ENCODE measurements at places on chromosomes 1 and 21. TPM values are rescaled to one million over a fixed set of nuclear protein-coding genes. Genes with fewer than 3 reads are reported as not detected.

DNA sequence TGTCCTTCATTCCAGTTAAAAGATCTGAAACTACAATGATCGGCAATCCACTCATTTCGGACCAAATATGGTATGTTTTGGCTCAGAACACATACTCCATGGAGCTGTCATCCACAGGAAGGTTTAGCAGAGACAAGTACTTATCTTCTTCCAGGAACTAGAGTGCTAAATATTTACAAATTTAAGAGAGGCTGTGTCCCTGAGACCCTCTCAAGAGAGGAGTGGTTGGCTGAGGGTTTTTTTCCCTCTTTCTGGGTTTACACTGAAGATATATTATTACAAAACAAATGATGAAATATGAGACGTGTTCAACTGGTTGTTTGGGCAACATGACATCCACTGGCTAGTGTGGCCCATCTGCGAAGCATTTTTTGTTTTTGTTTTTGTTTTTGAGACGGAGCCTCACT is 25.9 kb upstream of the NID1 start:
- no peak for DNase-seq

GRCh38 chr1:158644449-158644848 is 39.4 kb downstream of the OR10Z1 start:
- no peak for DNase-seq

GRCh38 chr1:102032534-102032933 is 35.8 kb upstream of the OLFM3 start:
- DNase-seq: no peak

DNA sequence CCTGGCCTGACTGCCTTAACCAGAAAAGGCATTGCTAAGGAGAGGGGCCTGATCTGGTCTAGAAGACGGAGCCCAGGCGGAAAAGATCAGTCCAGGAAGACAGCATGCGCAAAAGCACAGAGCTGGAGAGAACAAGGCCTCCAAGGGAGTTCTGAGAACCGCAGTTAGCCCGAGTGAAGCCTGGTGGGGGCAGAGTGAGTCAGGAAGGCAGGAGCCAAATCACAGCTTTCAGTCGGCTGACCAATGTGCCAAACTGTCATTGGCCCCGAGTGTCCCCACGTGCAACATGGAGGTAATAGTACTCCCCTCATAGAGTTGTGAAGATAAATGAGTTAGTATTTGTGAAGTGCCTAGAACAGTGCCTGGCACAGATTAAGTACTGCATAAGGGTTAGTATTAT is 1.2 kb upstream of the TSPAN2 start:
- DNase-seq: peak; percentile 64

- no peak for DNase-seq
Observed at GRCh38 chr1:32702599-32703478, at the start of gene SYNC. TSS of gene SYNC (minus strand) at chr1:32702770. CDS start at chr1:32702660, 110 bp downstream.

DNA sequence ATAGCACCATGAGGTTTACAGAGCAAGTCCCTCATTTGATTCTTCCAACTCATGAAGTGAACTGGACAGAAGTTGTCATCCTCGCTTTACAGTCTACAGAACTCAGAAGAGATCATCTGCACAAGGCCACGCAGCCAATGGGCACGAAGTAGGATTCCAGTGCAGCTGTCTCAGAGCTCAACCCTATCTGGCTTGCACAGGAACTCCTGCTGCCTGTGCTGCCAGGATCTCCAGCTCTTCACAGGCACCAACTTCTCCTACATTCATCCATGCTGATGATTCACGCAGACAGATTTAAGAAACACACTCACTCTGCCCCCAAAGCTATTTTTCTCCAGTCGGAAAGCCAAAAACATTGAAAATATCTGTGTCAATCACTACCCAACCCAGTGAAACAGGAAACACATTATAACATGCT is 157.0 kb downstream of the RERE start:
- DNase-seq: peak; percentile 35

- peak; percentile 47 for DNase-seq
Observed at GRCh38 chr1:84298328-84298683, 3.2 kb upstream of the SAMD13 start.

DNA sequence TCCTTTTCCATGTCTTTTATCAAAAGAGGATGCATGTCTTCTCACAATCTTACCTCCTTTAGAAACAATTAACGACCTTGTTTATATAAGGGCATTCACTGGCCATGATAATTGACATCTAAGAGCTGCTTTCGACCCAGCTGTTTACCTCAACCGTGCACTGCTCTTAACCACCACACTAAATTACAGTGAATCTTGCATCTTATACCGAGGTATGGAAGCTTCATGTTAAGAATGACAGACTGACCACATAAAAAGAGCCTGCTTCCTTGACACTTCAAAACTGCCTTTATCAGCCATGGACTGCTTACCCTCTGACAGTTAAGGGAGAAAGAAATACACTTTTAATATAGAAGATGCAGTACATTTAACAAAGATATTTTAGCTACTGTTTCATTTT is 301.7 kb upstream of the LYPLAL1 start:
- no peak for DNase-seq

DNA sequence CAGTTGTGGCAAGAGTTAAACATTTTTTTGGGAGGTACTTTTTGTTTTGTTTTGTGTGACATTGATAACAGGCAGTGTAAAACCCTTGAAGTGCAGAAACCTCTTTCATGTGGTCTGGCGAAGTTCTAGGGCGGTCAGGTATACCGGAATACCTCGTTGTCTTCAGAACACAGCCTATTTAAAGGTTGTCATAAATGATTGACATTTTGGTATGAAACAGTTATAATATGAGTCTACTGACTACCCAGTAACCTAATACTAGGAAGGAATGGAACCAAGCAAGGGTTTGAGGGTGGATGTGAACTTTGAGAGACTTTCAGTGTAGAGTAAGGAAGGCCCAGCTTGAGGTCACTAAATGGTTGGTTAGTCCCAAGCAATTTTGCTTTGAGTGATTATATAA is 40.5 kb downstream of the PATJ start:
- no peak for DNase-seq

DNA sequence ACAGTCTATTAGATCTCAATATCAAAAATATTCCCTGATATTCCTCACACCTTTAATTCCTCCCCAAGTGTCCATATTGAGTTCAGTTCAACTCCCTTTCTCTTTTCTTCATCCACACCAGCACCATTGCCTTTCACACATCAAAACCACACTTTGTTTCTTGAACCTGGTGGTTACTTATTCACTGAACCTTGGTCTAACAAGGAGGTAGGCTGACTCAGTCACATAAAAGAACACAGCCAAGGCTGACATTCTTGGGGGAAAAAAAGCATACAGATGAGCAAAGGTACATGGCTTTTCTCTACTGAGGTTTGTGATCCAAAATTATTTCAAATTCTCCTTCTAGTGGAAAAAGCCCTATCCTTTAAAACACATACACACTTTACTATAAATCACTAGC is 131.7 kb upstream of the USH2A start:
- no peak for DNase-seq

DNA sequence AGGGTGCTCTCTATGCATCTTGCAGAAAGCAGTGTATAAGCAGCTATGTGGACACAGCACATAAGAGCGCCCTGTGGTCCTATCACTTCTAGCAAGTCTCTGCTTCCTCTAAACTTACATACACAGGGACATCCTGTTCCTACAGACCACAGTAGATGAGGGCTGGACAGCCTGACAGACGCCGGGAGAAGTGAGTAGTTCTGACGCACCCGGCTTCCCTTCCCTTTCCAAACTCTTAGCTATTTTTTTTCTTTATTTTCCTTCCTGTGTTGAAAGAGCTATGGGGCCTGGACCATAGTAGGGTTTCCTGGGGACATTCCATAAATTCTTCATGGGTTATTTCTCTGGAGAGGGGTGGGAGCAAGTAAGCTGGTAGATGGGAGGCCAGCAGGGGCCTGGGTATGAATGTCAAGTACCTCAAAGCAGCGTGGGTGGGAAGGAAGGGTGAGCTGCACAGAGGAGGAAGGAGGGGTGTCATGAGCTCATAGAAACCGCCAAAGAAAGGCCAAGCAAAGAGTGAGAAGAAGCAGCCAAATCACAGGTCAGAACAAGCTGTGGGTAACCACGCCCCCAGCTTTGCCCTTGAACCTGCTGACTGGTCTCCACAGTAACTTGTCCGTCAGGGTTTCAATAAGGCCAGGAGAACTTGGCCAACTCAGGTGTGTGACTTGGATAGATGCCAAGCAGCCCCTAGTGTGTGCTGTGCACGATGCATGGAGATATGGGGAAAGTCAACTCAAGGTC is 36.6 kb downstream of the PLXNA2 start:
- no peak for DNase-seq

DNA sequence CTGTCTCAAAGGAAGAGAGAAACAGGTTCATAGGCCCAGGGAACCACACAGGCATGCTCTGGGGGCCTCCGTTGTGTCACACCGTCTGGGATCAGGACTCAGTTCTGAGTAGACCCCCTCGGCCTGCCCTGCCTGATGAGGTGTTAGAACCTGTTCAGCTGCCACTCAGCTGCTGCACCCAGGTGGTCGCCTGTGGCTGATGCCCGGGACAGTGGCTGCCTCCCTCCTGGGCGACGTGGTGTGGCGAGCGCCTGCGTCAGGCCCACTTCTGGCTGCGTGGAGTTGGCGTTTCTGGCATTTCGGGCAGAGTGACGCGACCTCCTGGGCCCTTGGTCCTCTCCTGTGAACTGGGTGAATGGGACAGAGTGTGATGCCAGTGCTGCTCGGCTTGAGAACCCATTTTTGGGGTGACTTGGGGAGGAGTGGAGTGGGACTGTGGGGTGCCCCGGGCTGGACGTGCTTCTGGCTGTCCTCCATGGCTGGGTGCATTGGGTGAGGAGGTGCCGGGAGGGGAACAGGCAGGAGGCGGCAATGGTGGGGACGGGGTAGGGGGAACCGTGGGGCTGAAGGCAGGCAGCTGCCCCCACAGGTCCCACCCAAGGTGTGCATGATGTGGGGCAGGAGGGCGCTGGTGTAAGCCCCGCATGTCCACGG is 10.8 kb downstream of the CFAP410 start:
- DNase-seq: no peak

- no peak for DNase-seq
Observed at GRCh38 chr1:113292603-113293255, 97.6 kb upstream of the MAGI3 start.

DNA sequence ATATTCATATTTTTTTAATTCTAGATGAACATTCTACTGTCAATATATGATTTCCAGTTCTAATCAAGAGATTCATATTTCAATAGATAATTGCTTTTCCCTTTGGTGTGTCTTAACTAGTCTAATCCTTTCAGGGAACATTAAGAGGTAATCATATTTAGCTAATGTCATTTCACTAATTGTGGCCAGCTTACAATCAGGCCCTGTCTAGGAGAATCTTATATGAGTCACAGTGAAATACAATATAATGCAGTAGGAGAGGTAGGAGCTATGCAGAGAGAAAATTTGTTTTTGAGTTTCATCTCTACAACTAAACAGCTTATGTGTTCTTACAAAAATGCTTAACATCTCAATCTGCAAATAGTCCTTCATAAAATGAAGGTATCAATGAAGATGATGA is 85.9 kb downstream of the DPYD start:
- DNase-seq: no peak

DNA sequence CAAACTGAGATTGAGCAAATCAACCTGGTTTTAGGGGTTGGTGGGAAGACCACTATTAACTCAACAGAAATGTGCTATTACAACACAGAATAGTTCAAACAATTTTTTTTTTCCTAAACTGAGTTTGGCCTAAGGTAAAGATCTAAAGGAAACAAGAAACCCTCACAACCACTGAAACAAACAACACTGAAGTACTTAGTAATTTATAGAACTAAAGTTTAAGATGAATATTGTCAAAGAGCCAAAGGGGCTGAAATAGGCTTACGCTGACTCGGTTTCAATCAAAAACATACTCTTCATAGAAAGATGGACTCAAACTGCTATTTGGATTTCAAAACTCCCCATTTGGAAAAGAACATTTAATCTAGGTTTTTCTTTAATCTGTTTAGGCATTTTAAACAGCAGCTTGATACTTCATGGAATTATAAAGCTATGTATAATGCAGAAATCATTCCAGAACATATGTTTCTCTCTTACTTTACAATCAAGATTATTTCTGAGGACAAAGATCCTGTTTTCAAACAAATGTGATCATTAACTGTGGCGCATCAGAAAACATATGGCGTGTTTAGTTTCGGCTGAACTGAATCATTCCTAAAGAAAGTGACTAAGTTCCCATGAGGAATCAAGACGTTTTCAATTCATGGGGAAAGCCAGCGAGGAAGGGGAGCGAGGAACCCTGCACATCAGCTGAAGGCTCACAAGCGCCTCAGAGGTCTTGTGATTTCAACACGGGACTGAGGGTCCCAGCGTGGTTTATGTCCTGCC is 62.7 kb downstream of the SYT6 start:
- DNase-seq: no peak

DNA sequence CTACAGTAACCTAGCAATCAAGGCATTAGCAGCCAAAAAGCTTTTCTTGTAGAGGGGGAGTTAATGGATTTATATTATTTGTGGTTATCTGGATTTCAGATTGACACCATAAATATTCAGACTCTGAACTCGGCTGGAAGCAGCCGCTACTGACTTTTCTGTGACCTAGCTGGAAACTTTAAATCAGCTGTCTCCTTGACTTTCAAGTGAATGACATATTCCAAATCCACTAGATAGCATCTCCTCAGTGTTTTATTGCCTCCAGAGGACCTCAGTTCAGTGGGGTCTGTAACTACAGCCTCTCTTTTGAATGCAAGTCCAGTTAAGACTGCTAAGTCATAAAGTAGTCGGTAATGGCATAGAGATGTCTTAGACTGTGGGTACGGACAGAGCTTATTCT is 448.5 kb downstream of the NUF2 start:
- no peak for DNase-seq

GRCh38 chr1:62727656-62728407 is 39.6 kb upstream of the DOCK7 start:
- DNase-seq: no peak

ELAVL4 gene
- not detected for total RNA-seq

DNA sequence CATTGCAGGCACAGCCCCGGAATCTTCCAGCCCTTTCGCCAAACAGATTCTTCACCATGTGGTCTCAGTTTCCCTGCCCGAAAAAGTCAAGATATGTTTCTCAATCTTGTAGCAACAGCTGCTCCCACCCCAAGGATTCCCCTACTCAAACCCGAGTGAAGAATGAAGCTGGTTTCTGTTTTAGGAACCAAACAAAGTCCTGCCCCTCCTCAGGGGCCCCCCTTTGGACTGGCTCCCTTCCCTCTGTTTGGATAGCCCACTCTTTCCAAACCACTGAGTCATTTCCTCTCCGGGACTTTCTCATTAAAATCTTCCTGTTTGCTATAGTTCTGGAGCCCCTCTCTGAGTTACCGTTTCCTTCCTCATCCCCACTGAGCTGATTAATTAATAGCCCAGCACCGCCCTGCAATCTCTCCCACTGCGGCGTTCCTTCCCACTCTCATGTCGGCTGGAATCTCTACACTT is 100.9 kb downstream of the TSEN15 start:
- no peak for DNase-seq

All from H9 (cell line).